ENCODE measurements at places on chromosomes 5 and 9.

DNA sequence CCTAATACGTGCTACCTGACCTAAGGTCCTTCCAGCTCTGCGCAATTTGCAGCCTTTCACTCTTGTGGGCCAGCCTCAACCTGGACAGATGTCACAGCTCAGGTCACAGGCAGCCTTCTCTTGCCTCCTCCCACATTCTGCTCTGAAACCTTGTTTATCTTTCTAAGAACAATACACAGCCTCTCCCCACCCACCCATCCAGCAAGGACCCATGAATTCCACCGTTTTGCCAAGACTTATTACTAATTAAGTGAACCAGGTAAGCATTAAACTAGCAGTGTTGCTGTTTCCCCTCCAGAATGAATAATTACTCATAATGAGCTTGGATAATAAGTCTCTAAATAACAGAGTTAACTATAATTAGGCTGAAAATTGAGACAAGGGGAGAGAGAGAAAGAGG lies 11.0 kb downstream of the FABP6 start:
- DNase-seq: no peak

GRCh38 chr5:157484768-157485167 lies 24.8 kb downstream of the NIPAL4 start:
- no peak for DNase-seq

- DNase-seq: no peak
These were observed 619.0 kb downstream of the CDH18 start for GRCh38 chr5:19369048-19369447.

GRCh38 chr9:124869466-124869985 lies 7.6 kb downstream of the ARPC5L start:
- DNase-seq: peak; percentile 45

DNA sequence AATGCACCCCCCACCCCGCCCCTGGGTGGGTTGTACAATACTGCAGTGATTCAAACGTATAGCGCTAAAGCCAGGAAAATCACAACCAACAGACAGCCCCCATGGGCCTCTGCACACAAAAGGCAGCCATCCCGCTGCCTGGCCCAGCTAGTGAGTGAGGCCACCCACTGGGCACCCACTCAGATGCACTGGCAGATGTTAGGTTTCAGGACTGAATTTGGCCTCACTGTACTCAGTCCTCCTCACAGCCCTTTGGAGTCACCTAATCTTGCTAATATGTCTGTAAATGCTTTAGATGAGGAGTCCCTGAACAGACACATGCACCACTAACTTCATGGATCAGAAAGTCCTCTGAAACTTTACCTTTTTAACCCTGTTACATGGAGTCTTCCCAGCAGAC lies 87.7 kb downstream of the FSTL4 start:
- DNase-seq: no peak

- DNase-seq: no peak
These were observed 26.0 kb upstream of the SPATA31D4 start for GRCh38 chr9:81902196-81902595.

DNA sequence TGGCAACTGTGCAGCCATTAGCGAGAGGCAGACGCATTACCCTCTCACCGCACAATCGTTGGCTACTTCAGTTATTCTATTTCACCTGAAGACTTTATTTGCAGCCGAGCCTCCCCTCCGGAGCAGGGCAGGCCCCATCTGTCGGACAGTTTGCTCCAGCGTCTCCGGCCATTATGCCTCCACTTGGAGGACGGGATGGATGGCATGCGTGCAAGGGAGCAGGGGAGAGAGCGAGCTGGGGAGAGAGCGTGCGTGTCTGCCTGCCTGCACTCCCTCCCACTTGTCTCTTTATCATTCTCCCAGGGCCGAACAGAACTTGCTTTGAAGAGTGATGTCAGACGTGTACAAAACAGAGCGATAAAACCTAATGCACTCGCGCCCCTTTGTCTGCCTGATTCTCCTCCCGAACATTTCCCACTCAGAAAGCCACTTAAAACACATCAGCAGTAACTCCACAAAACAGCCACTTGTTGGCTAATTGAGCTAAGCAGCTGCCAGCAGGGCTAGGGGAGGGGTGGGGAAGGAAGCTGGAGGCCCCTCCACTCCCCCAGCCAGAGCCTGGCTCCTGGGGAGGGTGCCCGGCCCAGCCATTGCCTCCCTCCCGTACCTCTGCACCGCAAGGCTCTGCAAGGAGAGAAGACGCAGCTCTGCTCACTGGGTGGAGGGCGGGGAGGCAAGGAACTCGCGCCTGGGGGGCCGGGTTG lies 43.4 kb upstream of the FUBP3 start:
- no peak for DNase-seq

- DNase-seq: no peak
These were observed 18.1 kb upstream of the SCAI start for GRCh38 chr9:125161284-125161918.

- DNase-seq: no peak
These were observed 32.6 kb upstream of the RANBP3L start for GRCh38 chr5:36334315-36334714.

- DNase-seq: no peak
These were observed 114.4 kb downstream of the ANKRD18B start for GRCh38 chr9:33638391-33638915.

DNA sequence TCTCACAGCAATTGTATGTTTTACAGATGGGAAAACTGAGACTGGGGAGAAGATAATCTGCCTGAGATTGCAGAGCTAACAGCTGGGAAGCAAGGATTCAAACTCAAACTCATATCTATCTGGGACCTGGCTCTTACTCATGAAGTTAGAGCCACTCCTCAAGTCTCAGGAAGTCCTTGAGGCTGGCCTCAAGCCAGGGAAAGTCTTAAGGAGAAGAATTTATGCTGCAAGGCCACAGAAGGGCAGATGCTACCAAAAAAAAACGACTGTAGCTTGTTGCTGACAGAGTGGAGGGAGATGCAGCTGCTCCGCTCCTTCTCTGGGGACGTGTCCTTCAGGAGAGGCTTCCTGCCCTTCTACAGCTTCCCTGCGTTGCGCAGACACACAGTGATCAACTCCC lies 39.8 kb downstream of the BARHL1 start:
- DNase-seq: no peak

DNA sequence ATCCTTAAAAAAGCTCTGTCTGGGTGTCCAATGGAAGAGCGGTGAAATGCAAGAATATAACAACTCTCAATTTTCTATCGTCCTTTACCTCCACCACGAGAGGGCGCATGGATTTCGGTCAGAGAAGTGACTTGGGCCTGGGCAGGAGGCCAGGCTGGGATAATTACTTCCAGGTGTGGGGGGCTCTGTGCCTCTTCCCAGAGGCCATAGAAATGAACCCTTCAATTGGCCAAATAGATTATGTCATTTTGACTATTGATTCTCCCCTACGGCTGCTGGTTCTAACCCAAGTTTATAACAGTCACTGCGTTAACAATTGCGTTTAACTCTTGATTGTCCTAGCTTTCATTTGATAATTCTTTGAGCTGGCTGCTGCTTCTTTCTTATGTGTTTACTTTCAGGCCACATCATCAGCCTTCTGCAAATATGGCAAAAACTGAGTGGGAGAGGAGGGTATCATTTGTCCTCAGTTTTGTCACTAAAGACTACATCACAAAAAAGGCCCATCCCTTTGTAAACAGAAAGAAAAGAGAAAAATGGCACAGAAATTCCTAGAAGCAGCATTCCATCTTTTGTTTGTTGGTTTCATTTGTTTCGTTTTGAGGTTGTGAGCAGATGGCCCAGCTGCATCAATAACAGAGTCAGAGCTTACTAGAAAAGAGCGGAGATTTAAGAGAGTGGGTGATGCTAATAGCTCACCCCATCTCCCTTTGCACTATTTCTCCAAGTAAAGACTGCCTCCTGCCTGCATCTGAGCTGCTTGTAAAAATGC lies 45.4 kb upstream of the ZFR start:
- DNase-seq: peak; percentile 57

DNA sequence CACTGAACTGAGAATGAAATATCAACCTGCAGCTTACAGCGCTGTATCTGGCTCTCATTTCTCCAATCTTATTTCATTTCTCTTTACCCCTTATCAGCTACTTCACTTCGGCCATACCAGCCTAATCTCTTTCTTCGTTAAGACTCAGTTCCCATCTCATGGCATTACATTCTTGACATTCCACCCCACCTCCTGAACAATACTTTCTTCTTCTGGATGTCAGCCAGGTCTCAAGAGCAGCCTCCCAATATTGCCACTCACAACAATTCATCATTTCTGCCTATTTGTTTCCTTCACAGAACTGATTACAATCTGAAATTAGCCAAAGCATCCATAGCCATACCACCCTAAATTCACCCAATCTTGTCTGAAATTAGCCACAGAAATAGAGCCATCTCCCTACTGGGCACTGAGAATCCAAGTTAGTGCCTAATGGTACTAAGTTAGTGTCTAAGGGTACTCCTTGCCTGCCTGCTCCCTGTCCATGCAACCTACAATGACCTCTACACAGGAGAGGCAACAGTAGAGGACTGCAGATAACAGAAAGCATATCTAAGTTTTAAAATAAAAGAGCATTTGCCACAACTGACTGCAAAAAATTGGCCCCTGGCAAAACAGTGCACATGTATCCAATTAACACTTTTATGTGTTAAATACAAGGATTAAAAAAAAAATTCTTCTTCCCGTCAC lies 35.2 kb downstream of the SETX start:
- no peak for DNase-seq

GRCh38 chr9:105979290-105979689 lies 284.9 kb downstream of the TMEM38B start:
- DNase-seq: no peak

- no peak for DNase-seq
These were observed 86.7 kb downstream of the INSYN2B start for GRCh38 chr5:169893571-169893970.

- DNase-seq: no peak
These were observed 929.6 kb upstream of the WWC1 start for GRCh38 chr5:167361795-167362194.

DNA sequence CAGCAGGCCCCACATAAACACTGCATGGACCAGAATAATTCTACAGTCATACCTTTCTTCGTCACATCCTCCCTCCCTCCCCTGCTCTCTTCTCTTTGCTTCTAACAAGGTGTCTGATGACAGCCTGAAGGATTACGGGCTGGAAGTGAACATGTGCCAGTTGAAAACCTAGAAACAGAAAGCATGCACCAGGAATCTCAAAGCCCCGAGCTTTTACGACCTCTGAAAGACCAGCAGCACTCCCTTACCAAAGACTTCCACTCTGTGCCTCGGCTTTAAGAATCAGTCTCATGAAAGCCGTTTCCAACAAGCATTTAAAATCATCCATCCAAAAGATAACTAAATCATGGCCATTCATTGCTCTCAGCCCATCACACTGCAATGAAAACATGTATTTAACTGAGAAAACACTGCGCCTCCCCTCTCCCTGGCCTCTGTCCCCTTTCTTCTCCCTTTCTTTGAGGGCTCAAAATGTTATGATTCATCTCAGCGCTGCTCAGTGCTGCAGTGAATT lies 21.3 kb downstream of the MSX2 start:
- no peak for DNase-seq

DNA sequence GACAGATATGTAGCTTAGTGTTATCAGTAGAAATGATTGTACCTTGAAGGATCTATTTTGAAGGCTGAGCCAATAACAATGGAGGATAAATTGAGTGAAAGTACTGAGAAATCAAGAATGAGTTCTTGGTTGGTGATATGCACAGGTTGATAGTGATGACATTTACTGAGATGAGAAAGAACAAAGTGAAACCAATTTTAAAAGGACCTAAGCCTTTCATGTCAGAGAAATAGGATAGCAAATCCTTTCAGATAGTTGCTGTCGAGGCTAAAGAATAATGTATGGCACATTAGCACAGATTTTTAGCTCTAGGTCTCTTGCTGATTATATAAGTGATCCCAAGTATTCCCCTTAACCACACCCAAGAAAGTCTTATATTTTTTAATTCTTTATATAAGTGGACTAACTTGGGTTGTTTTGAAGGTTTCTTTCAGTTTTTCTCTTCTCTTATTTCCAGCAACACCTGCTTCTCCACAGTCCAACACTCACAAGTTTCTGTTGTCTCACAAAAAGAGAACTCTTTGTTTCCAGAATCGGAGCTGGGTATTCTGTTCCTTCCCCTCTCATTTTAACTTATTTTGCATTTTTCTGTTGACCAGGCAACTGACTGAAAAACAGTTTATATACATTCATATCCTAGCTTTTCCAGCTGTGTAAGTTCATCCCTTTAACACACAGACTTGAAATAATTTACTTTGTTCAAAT lies 286.9 kb upstream of the ATP10B start:
- DNase-seq: no peak

GRCh38 chr5:115351356-115352195 lies 55.1 kb upstream of the CCDC112 start:
- DNase-seq: no peak

DNA sequence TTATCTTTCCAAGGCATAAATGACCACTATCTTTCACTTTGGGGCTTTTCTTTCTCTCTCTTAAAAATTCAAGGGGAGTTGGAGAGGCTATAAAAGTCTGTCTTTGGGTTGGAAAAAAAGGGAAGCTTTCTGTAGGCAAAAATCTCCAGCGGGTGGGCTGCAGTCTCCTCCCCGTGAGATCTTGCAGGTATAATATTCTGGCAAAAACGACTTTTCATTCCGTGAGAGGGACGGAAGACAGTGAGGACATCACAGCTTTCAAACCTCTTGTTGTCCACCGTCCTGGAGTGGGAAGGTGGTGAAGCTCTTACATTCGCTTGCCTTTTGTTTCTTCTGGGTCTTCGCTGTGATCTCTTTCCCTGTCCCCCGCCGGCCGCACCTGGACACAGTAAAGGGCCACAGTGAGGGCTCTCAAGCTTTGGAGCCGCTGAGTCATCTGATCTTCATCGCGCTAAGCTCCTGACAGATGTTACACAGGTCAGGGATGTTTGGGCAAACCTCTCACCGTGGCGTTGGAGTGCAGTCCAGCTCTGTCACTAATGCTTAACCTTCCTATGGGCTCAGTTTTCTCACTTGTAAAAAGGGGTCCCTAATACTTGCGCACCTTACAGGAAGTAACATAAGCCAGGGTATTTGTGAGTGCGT lies 61.9 kb upstream of the MEGF10 start:
- DNase-seq: no peak

DNA sequence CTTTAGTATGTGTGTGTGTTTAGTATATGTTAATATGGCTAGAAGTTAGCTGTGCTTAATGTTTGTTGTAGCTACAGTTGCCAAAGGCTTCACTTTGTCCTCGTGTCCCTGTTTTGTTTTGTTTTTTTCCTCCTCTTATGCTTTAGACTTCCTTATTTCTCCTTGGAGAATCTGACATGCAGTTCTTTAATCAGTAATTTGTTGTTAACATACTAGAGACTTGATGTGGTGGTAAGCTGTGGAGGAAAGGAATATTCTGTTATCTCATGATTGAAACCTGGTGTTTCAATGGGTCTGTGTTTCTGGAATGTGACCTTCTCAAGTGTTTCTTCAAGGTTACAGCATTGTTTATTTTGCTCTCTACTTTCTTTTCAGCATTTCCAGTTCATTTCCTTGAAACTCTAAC lies 515.6 kb upstream of the ST8SIA4 start:
- no peak for DNase-seq
